ENCODE measurements at places on chromosomes 2 and 18. TPM values are rescaled to one million over a fixed set of nuclear protein-coding genes. Genes with fewer than 3 reads are reported as not detected.

Gene DCC
- total RNA-seq: 1.2 TPM

Gene ANKRD29
- 13.0 TPM for total RNA-seq

Gene BMP10
- not detected for total RNA-seq

Gene TCF4
- total RNA-seq: 100 TPM

Gene ARHGAP25
- total RNA-seq: 4.8 TPM

Gene PLGLB2
- 2.1 TPM for total RNA-seq

Gene GPR55
- total RNA-seq: not detected

Gene PSMD1
- total RNA-seq: 47.9 TPM

Gene DUSP2
- total RNA-seq: 14.4 TPM

Gene SERPINB13
- total RNA-seq: not detected

Gene CHRNG
- not detected for total RNA-seq

Gene ZC3H15
- total RNA-seq: 48.9 TPM

Gene RASGRP3
- 2.4 TPM for total RNA-seq

Gene REG3G
- total RNA-seq: not detected

Gene CNTNAP5
- total RNA-seq: not detected

Gene ANKRD62
- total RNA-seq: not detected

Gene TMEM37
- total RNA-seq: 4.9 TPM

Gene CROCC2
- not detected for total RNA-seq

Gene C2orf78
- total RNA-seq: not detected

Gene AQP4
- not detected for total RNA-seq

Gene DES
- 29.3 TPM for total RNA-seq

Gene SERPINB4
- total RNA-seq: not detected

Gene SLC9A4
- not detected for total RNA-seq

Gene CRYGD
- not detected for total RNA-seq

Gene TRAK2
- total RNA-seq: 35.4 TPM

Gene EPB41L3
- total RNA-seq: 94.2 TPM

Gene MGAT4A
- total RNA-seq: 13.3 TPM

Gene NDUFS1
- total RNA-seq: 51.3 TPM

Gene GREB1L
- 5.1 TPM for total RNA-seq

Gene STPG4
- total RNA-seq: not detected

Gene ATG16L1
- 41.2 TPM for total RNA-seq

Gene HTR2B
- total RNA-seq: 0.42 TPM

Gene ANAPC1
- 61.5 TPM for total RNA-seq

Gene DSG3
- total RNA-seq: not detected

Gene C2orf66
- total RNA-seq: not detected

Gene TBC1D8
- 42.4 TPM for total RNA-seq

Gene TLX2
- total RNA-seq: not detected

Gene TUBA4B
- total RNA-seq: not detected

Gene ABCB6
- total RNA-seq: 34.3 TPM

Gene VWA3B
- 0.30 TPM for total RNA-seq

Gene CHPF
- 71.7 TPM for total RNA-seq

Gene MALL
- 12.6 TPM for total RNA-seq

Gene RIT2
- total RNA-seq: not detected

Gene SCN3A
- 1.8 TPM for total RNA-seq

Gene EGR4
- not detected for total RNA-seq

Gene HDHD2
- total RNA-seq: 26.4 TPM
